ENCODE measurements at places on chromosomes 7 and 10.

DNA sequence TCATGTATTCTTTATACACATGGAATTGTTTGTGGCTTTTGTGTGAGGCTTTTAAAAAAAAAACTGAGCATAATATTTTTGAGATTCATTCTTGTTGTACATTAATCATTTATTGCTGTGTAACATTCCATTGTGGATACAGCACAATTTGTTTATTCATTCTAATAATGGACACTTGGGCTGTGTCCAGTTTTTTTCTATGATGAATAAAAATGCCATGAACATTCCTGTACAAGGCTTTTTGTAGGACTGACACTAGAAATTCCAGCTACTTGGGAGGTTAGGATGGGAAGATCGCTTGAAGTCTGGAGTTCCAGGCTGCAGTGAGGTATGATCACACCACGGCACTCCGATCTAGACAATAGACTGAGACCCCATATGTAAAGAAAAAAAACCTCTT, 254.3 kb upstream of the CACNA2D1 start:
- DNase-seq, result no peak

GRCh38 chr10:126502441-126502840, 114.2 kb upstream of the ADAM12 start:
- no peak for DNase-seq

DNA sequence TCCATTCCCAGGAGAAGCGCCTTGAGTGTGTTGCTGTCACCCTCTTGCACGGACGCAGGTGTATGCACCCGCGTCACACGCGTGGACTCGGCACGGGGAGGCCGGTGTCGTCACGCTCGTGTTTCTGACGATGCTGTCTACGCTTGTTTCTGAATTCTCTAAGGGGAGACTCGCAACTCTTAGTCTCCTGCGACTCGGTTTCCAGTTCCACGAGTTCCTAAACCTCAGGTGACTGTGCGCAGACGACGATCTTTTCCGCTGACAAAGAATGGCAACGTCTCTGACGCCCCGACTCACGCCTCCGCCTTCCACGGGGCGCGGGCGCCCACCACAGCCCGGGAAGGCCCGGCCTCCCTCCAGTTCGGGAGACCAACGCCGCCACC, 579 bp downstream of the IDI1 start:
- peak; percentile 81 for DNase-seq

GRCh38 chr10:124677749-124678556, 66.2 kb downstream of the FAM53B start:
- DNase-seq, result peak; percentile 50

DNA sequence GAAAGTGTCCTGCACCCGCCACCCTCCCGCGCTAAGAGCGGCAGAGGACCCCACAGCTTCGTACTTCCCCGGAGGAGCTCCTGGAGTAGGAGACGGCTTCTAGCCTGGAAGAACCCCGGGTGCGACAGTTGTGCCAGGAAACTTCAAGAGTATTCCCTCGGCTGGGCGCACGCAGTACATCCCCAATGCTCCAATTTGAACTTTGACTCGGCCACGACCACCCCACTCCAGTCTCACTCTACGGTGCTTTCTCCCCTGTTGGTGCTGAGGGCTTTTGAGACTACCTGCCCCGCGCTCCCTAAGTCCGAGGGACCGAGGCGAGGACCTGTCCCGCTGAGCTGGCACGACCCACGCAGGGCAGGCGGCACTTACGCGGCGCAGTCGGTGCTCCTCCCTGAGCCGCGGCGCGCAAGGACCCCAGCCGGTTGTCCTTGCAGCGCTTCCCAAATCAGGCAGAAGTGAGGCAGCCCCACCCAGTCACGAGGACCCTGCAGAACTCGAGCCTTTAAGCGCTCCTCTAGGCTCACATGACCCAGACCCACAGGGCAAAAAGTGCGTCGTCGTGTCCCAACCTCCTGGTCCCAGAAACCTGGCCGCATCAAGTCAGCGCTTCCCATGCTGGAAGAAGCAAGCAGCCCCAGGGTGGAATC, at the start of gene CPVL:
Gene CPVL (minus strand): TSS at position 481 of the 650 bp plus-strand sequence. CDS start 25,476 bp downstream, outside the sequence.
- DNase-seq, result peak; percentile 93

GRCh38 chr10:19937989-19938388, 121.8 kb downstream of the PLXDC2 start:
- no peak for DNase-seq

- DNase-seq, result peak; percentile 56
Measured at GRCh38 chr7:11343818-11344413, 370.2 kb downstream of the PHF14 start.

- DNase-seq, result no peak
Measured at GRCh38 chr10:132469197-132469884, 68.2 kb upstream of the INPP5A start.

DNA sequence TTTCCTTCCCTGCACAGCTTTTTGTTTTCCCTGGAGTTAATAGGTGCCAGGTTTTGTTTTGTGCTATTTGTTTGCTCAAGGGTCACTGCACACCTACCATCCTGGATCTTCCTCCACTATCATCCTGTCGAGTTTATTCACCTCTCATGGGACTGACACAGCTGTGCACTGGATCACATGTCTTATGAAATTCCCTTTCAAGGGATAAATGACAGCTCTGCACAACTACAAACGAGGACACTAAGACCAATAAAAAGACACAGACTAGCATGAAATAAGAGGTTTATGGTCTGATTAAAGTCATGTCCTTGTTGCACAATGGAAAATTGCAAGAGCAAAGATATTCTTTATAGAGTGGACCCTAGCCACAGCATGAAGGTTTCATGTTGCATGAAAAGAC, 76.7 kb upstream of the SFMBT2 start:
- no peak for DNase-seq

DNA sequence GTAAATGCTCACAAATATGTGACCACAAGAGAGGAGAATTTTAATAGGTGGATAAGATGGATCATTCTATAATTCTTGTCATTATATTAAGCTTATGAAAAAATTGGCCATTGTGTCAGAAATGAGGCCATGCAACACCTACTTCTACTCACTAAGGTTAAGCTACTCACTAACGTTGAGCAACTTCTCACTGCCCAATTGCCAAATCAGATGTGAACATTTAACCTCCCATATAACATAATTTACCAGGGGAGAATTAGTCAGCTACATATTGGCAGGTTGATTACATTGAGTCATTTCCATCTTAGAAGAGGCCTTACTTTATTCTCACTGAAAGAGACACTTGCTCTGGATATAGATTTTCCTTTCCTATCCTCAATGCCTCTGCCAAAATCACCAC, 211.2 kb upstream of the DGKB start:
- no peak for DNase-seq

- no peak for DNase-seq
Measured at GRCh38 chr7:120097774-120098173, 175.2 kb upstream of the KCND2 start.

DNA sequence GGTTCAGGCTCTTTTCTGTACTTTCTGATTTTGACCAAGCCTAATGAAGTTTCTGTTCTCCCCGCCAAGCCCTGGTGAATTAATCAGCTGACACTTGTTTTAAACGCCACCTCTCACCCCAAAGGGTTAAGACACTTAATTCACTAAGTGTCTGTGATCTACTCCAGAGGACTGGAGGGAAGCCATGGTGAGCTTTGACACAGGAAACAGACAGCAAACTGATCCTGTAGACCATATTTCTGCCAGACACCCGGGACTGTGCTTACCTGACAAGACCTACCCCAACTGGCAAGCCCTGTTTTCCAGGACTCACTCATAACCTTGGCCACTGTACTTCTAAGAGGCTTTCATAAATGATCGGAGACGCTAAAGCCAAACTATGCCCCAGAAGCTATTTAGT, 126.0 kb downstream of the STRA8 start:
- no peak for DNase-seq

GRCh38 chr7:20329389-20330238, 1.1 kb upstream of the ITGB8 start:
- peak; percentile 89 for DNase-seq

GRCh38 chr10:78802431-78802830, 266.3 kb upstream of the ZMIZ1 start:
- DNase-seq, result no peak

DNA sequence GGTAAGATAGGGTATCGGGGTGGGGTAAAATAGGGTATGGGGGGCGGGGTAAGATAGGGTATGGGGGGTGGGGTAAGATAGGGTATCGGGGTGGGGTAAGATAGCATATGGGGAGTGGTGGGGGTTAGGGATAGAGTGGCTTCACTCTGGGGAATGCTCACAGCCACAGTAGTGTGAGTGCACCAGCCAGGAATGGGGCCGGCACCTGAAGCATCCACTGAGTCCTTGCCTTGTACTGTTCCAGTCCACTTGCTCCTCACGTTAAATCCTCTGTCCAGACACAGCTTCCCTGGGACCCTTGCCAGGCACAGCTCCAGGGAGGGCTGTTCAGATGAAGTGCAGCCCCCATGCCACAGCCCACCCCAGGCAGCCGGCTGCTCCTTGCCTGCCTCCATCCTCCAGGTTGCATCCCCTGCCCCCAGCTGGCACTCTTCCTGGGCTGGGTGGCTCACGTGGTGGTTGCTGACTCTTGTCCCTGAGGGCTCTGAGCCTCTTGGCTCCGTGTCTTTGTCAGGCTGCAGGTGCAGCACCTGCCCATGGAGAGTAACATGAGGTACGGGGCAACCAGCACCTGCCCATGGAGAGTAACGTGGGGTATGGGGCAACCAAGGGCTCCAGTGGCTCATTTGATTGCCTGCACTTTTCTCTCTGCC, 268.4 kb downstream of the TCERG1L start:
- no peak for DNase-seq

GRCh38 chr10:70303730-70304129, 19.9 kb upstream of the NPFFR1 start:
- DNase-seq, result no peak

DNA sequence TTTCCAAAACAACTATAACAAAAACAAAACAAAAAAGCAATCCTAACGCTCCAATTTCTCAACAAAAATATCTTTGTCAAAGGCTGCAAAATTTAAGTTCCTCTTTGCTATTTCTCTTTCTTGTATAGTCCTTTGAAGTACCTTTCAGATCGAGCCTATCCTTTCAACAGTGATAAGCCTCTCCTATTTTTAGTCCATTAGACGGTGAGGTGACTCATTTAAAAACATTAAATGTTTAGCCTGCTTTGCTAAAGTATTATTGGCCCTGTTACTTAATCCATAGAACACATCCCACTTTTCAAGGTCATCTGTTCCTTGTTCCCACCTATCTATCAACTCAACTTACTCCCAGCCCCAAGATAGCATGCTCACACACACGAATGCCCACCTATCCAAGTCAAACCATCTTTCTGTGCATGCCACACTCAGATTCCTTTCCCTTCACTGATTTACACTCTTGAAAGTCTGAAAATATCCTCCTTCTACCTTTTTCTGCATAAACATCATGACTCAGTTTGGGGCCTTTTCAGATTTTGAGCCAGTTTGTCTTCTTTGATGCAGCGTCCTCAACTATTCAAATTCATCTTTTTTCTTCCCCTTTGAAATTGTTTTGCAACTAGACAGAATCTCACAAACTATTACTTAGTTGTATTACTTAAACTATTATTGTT, 224.9 kb upstream of the TMEM229A start:
- DNase-seq, result no peak

DNA sequence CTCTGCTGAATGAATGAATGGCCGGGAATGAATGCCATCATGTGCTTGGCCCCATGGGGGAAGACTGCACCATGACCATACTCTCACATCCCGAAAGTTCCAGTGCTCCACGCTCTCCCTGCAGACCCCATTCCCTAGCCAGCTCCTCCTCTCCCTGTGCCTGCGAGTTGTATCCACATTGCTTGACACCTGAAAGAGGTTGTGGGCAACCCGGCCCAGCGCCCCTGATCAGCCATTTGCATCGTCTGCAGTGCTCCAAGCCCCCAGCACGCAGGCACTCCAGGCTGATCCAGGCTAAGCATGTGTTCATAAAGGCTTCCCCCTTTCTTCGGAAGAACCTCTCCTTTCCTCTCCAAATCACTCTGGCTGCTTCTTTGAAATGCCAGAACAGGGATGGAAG, 354.4 kb upstream of the MKI67 start:
- no peak for DNase-seq

DNA sequence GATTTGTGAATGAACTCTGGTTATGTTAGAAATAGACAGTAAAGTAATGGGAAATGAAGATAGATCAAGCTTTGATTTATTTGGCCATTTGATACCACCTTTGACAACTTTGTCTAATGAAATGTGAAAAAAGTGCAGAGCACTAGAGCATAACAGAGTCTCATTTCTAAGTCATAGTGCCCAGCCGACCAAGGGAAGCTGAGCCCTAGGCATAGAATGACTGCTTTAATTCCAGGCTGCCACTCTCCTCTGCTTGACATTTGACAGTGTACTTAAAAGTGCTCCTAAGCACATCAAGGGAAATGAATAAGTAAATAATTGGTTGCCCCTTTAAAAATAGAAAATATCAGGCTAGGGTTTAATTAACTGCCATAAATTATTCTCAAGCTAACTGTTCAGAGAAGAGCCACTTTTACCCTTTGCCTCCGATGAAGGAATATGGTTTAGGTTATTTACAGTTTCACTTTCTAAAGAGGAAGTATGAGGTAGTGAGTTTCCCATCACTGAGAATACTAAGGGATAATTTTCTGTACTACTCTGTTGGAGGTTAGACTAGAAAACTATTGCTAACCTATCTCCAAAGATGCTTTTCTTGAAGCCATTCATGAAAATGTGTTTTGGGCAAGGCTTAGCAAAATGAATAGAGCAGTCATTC, 591.6 kb downstream of the REEP3 start:
- peak; percentile 32 for DNase-seq

GRCh38 chr10:132186488-132187429, at the start of gene DPYSL4:
Gene DPYSL4 (plus strand): TSS chr10:132186948. CDS start chr10:132187064, 116 bp downstream.
- DNase-seq, result no peak

DNA sequence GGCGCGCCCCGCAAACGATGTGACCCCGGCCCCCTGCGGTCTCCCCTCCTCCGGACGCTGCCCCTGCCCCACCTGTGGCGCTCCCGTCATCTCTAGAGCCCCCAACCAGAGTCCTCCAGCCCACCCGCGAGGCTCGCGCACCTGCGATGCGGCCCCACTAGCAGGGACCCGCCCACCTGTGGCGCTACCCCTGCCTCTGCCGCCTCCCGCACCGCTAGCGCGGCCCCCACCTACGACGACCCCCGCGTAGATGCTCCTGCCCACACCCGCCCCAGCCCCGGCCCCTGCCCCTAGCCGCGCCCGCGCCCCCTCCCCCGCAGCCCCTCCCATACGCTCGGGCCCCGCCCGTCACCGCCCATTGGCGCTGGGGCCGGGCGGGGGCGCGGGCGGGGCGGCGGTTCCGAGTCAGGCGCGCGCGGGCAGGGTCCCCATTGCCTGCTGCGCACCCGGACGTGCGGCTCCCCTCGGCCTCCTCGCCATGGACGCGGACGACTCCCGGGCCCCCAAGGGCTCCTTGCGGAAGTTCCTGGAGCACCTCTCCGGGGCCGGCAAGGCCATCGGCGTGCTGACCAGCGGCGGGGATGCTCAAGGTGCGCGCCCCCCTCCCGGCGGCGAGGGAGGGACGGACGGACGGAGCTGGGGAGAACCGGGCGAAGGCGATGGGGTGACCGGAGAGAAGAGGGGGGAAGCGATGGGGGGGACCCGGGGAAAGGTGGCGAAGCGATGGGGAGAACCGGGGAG, at the start of gene PFKP:
Gene PFKP (plus strand): TSS at position 431 of the 741 bp plus-strand sequence. CDS start 48 bp downstream, at position 479.
- peak; percentile 34 for DNase-seq

DNA sequence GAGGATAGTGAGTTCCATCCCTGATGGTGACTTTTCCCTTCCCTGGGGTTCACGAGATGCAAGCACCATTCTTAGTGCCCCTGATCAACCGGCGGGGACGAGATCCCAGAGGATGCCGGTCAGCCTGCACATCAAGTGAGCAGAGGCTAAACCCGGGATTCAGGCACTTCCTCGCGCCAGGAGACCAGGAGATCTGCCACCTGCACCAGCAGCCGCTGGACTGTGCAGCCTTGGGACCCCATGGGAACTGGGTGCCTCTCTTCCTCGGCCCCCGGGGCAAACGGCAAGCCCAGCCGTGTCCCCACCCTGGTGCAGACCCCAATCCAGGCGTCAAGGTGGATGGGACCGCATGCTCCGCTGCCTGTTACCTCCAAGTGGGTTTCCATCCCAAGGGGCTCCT, 88.5 kb downstream of the TCERG1L start:
- DNase-seq, result no peak

Data from suppressor macrophage (primary cell).